ENCODE measurements at places on chromosomes 13 and 19.

- DNase-seq = no peak
Observed at GRCh38 chr13:68190818-68191217, 960.7 kb upstream of the PCDH9 start.

- no peak for DNase-seq
Observed at GRCh38 chr13:29530901-29531300, 64.6 kb downstream of the SLC7A1 start.

- no peak for DNase-seq
Observed at GRCh38 chr19:2923510-2923909, 21.3 kb downstream of the ZNF77 start.

DNA sequence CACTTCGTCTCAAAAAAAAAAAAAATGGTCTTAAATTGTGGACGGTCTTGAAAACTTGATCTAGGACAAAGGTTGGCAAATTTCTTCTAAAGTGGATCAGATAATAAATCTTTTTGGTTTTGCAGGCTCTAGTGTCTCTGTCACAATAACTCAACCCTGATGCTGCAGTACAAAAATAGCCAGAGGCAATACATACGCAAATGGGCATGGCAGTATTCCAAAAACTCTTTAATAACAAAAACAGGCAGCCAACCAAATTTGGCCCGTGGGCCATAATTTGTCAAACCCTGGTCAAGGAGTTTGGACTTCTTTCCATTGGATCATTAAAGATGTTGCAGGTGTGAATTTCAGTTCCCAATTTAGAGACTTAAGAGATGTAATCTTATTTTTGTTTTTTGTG is 93.5 kb upstream of the MRI1 start:
- no peak for DNase-seq

- no peak for DNase-seq
Observed at GRCh38 chr13:112685896-112686295, 3.9 kb upstream of the ATP11A start.

DNA sequence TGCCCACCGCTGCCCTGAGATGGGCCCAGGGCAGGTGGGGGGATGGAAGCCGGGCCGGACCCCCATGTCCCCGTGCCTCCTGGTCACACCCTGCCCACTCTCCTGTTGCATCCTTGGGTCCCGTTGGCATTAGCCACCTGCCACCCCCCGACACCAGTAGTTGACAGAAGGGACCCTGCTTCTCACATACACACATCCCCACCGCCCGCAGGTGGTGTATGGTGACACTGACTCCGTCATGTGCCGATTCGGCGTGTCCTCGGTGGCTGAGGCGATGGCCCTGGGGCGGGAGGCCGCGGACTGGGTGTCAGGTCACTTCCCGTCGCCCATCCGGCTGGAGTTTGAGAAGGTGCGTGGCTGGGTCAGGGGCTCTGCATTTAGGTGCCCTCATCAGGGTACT is 5.2 kb upstream of the SPIB start:
- DNase-seq = no peak

DNA sequence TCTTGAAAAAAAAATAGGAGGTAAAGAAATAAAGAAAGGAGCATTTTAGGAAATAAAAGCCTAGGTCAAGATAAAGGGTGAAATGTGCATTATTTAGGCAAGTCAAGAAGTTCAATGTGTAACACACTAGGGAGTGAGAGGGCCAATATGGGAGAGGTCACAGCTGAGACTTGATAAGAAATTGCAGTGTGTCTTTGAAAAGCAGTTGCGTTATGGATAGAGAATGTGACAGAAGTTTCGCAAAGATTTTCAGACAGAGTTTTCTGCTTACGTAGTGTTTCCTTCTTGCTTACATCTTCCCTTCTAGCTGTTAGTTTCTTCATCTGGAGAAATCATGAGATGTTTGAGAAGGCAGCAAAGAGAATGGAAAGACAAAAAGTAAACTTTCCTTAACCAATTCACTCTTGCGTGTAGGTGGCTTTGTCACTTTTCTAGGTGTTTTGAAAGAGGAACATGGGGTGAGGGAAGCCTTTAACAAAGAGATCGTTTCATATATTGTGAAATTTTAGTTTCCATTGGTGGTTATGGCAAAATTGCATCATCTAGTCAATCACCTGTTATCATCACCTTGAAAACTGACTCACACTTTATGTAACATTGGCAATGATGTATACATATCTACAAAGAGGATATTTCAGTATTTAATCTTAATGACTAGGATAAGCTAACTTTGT is 975.5 kb downstream of the OLFM4 start:
- DNase-seq = no peak

- no peak for DNase-seq
Observed at GRCh38 chr19:18475004-18475453, 37.1 kb upstream of the ISYNA1 start.

DNA sequence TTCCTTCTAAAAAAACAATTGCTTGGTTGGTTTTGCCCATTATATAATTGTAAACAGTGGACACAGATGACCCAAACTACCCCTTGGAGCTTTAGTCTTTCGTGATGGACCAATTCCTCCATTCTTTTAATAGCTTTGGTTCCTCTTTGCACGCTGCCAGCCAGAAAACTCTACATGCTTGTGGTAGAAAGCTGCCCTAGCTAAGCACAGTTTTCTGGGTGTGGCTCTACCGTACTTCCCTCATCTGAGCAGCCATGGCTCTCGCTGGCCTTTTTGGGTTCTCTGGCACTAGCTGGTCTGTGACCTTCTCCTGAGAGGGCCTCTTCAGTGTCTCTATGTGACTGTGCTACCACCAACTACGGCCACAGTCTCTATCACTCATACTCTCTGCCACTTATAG is 29.9 kb upstream of the CEBPA start:
- no peak for DNase-seq

GRCh38 chr13:110403315-110403714 is 96.2 kb downstream of the COL4A2 start:
- DNase-seq = no peak

DNA sequence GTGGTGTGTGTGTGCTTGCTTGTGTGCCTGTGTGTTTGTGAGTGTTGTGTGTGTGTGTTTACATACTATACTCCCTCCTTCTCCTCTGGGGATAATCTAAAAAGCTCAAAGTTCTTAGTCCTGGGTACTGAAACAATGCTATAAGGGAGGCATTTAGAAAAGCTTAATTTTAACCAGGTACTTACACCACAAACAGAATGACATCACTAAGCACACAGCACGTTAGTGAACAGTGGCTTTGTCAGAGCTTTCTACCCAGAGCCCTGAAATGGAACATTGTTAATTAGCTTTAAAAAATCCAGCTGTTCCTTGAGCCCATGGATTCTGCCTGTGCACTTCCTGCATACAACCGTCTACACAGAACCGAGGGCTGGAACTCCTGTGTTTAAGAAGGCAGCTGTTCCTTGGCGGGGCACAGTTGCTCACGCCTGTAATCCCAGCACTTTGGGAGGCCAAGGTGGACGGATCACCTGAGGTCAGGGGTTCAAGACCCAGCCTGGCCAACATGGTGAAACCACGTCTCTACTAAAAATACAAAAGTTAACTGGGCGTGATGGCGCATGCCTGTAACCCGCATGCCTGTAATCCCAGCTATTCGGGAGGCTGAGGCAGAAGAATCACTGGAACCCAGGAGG is 69.6 kb upstream of the RNF113B start:
- DNase-seq = no peak

GRCh38 chr13:73531014-73531413 is 472.2 kb downstream of the KLF5 start:
- DNase-seq = no peak

DNA sequence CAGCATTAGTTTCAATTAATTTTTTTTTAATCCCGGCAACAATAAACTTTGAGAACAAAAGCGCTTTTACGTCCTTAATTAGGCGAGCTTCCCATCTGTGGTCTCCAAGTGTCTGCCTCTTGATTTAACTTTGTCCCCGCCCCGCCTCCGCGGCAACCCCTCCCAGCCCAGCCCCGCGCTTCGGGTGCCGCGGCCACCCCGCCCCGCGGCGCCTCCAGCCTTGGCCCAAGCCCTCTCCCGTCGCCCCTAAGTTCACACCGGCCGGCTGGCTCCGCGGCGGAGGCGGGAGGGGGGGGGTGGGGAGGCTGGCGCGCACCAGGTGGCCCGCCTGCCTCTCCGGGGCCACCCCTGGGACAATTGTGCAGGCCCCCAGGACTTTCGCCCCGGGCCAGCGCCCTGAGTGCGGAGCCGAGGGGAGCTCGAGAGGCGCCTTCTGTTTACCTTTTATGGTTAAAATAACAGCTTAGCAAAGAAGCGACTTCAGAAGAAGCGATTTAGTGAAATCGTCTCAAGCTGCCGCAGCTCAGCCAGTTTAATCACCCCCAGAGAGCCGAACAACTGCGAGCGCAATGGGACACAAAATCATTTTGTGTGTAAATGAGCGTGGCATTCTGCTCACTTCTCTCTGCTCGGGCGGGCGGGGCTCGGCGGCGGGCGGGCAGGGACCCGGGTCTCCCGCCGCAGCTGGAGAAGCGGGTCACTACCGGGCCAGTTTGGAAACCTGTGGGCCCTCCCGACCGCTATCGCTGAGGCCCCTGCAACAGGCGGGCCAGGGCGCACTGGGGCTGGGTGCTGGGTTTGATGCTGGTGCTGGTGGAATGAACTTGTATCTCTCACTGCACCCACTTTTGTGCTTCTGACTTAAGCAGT is 1.4 kb downstream of the KCTD15 start:
- DNase-seq = no peak

GRCh38 chr13:48647625-48648024 is 6.1 kb upstream of the CYSLTR2 start:
- DNase-seq = no peak
